ENCODE measurements at places on chromosomes 12 and 14.
A peak's percentile ranks its signal among the peaks of the same experiment; 100 is the strongest.

DNA sequence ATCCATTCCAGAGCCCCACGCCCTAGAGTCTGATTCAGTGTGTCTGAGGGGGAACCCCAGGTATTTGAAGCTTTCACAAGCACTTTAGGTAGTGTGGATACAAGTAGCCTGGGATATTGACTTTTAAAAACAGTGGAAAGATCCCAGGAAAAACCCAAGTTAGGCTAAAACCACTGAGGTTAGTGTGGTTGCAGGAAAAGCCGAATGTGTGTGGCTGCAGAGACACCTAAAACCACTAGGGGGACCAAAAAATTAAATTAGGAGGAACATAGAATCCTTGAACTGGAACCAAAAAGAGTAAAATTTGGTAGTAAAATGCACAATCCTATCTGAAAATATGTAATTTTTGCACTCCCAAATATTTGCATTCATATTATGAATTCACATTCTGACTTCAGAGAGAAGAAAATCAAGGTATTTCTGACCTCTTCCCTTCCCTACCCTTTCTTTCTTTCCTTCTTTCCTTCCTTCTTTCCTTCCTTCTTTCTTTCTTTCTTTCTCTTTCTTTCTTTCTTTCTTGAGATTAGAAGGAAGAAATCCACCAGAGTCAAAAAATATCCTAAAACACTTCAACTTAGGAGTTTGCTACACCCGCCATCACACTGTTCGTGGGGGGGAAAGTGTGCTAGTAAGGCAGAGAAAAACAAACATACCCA, 37.8 kb downstream of the SLCO1A2 start:
- DNase-seq, result no peak

- no peak for DNase-seq
Measured at GRCh38 chr12:41189395-41190251, 1.5 kb downstream of the PDZRN4 start.

DNA sequence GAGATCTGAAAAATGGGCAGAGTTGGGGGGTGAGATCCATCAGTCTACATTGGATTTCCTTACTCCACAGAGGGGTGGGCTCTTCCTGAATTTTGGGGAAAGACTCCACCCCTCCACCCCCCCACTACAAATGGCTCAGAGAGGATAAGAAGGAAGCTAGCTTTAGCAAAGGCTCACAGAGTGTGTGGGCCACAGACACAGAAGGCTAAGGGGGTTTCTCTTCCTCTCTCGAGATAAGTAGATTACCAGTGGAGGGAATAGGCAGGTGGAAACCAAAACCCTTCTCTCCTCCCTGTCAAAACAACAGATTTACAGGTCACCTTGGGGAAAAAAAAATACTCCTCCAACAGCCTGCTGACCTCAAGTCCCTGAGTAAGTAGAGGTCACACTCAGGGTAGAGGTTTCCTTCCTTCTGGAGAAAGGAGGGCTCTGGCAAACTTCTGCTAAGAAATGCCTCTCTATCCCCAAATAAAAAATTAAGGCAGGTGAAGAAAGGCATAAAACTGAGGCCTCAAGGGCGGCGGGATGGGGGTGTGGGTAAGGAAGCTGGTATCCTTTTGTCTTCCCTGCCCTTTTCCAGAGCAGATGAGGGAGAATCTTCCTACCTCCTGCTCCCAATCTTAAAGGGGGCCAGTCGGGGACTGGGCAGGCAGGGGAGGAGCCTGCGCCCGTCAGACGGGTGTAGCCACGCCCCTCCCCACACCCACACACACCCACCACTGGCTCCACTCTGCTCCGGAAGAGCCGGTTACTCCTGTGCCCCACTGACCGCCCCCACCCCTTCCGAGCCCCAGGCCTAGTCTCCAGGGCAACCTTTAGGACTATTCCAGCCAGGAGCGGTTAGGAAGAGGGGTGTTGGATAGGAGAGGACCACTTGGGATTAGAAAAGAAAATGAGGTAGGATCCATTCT, 1.9 kb upstream of the BAZ2A start:
- peak; percentile 14 for DNase-seq

DNA sequence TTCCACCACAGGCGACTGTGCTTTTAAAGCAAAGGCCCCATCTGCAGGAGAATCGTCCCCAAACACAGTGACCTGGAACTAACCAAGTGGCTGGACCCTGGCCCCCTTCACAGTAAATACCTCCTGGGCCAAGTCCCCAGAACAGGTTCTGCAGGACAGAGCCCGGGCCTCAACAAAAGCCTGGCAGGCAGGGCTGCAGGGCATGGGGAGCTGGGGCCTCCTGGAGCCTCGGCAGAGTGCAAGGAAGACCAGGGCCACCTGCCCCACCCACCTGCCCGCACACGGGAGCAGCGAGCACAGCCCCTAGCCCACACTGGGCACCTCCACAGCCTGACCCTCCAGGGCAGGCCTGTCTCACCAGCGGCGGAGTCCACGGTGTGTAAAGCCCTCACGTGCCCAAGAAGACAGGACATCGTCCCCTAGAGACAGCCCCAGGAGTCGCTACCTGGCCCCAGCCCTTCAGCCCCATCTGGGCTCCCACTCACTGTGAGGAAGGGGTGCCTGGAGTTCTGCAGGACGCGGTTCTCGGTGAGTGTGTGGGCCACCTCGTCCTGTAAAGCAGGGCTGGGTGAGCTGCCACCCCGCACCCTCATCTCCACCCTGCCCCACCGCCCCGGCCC, 21.0 kb downstream of the AKT1 start:
- DNase-seq, result no peak

- no peak for DNase-seq
Measured at GRCh38 chr12:57153415-57153997, 6.1 kb upstream of the LRP1-AS start.

- no peak for DNase-seq
Measured at GRCh38 chr14:61326847-61327246, 5.5 kb downstream of the PRKCH start.

GRCh38 chr14:97306133-97306759, 509.1 kb downstream of the VRK1 start:
- DNase-seq, result no peak

DNA sequence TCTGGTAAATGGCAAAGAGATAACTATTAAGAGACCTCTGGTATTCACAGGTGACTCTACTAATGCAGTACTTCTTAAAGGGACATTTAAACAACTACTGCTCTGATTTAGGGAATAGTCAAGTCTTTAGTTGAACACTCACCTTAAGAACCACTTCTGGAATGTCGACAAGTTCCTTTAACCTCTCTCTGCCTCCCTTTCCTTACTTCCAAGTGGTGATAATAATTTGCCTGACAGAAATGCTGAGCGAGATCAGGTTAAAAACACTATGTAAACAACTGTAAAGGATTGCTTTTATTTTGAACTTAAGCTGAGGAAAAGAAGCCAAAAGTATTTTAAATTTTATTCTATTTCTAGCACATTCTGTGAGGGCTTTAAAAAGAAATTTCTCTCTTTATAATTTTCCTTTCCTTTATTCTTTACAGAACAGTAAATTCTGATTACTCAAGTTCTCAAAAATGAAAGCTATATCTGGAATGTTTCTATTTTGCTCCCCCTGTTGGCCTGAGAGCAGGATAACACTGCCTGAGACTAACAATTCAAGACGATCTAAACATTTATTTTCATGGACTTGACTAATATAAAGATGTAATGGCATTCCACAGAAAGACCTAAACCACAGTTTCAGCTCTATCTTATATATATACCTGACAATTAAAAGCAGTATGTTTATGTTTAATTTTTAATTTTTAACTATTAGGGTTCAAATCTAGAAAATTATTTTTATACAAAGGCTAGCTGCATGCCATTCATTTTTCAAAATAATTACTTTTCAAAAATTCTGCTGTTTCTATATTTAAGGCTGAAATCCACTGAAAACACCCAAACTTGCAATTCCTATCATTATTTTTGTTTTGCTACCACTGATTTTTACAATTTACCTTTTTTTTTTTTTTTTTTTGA, 29.2 kb downstream of the ZCCHC8 start:
- no peak for DNase-seq

- no peak for DNase-seq
Measured at GRCh38 chr12:44875954-44876543, at the start of gene NELL2. NELL2 (minus strand) TSS chr12:44876315; CDS start chr12:44875869, 446 bp downstream.

DNA sequence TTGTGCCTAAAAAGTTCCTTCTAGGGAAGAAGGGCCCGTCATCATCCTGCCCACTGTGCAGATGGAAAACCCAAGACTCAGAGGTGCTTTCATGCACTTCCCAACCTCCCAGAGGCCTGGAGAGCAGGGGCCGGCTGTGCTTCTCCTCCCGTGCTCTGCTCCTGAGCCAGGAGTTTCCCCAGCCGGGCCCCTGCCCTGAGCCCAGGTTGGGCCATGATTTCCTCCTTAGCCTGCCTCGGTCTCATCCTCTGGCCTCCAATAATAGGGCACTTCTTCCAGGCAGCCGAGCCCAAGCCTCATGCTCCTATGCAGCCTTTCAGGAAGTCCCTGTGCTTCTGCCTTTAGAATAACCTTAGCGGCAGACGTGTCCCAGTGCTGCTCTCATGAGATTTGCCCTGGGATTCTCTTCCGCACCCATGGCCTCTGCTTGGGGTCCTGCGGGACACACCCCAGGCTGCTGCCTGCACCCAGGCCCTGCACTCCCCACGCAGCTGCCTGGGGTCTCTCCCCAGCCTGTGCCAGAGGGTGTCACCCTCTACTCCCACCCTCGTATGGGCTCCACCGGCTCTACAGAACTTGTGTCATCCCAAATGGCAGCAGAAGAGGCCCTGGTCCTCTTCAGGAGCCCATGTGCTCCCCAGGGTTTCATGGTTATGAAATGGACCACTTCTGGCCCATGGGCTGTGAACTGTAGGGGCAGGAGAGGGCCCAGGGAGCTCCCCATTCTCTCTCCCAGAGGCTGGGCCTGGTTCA, 359.3 kb downstream of the ADGRD1 start:
- no peak for DNase-seq

- no peak for DNase-seq
Measured at GRCh38 chr14:24613241-24613640, 3.8 kb upstream of the GZMH start.

DNA sequence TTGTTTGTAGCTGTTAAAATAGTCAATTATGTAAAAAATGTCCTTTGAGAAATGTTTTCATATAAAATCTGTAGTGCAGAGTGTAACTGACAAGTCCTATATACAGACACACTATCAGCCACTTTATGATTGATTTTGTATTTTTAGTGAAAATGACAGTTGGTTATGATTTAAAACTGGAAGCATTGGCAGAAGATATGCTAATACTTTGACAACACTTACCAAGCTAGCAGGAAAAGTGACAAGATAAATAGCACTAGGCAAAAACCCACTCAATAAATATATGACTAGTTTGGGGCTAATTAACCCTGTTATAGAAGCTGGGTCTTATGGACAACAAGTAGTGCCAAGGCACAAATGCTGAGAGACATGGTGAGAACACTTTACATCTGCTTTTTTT, 772.9 kb upstream of the NOVA1 start:
- DNase-seq, result no peak

- no peak for DNase-seq
Measured at GRCh38 chr14:100615736-100616695, 28.8 kb upstream of the BEGAIN start.

Data from substantia nigra (tissue), 51 donors.